ENCODE measurements at places on chromosomes 12 and 14. TPM values are rescaled to one million over a fixed set of nuclear protein-coding genes. Genes with fewer than 3 reads are reported as not detected.

Gene SIX4
- total RNA-seq = 0.51 TPM

Gene MARK3
- total RNA-seq = 40.4 TPM

Gene REP15
- 5.4 TPM for total RNA-seq

Gene SMCO2
- 0.13 TPM for total RNA-seq

Gene SLC17A8
- not detected for total RNA-seq

Gene SERPINA1
- not detected for total RNA-seq

Gene SLC5A8
- under 0.01 TPM for total RNA-seq

Gene CACNA1C
- 0.38 TPM for total RNA-seq

Gene VRK1
- total RNA-seq = 35.8 TPM

Gene CD27
- not detected for total RNA-seq

Gene MGST1
- total RNA-seq = 9.7 TPM

Gene TM7SF3
- 101 TPM for total RNA-seq

Gene KRT71
- not detected for total RNA-seq

Gene AQP6
- total RNA-seq = not detected

Gene CATSPERB
- total RNA-seq = 1.6 TPM

Gene MYF5
- total RNA-seq = not detected

Gene ERP27
- total RNA-seq = not detected

Gene PLBD1
- total RNA-seq = 1.0 TPM

Gene CLECL1
- not detected for total RNA-seq

Gene STAC3
- total RNA-seq = 0.13 TPM

Gene C12orf50
- total RNA-seq = not detected

Gene SYNDIG1L
- not detected for total RNA-seq

Gene KRT7
- 7.0 TPM for total RNA-seq

Gene IL31
- not detected for total RNA-seq

Gene WIF1
- not detected for total RNA-seq

Gene FAM177A1
- 43.9 TPM for total RNA-seq

Gene AICDA
- total RNA-seq = not detected

Gene NEUROD4
- not detected for total RNA-seq

Gene PRICKLE1
- total RNA-seq = 16.3 TPM

Measured in dermis microvascular lymphatic vessel endothelial cell (primary cell).